MV-4-11 (cell line): ENCODE measurements at places on chromosomes 4 and X.

- DNase-seq, result no peak
Observed at GRCh38 chr4:138616775-138617174, 374.6 kb upstream of the SLC7A11 start.

GRCh38 chrX:153449368-153450113, 3.7 kb upstream of the TREX2 start:
- DNase-seq, result no peak

DNA sequence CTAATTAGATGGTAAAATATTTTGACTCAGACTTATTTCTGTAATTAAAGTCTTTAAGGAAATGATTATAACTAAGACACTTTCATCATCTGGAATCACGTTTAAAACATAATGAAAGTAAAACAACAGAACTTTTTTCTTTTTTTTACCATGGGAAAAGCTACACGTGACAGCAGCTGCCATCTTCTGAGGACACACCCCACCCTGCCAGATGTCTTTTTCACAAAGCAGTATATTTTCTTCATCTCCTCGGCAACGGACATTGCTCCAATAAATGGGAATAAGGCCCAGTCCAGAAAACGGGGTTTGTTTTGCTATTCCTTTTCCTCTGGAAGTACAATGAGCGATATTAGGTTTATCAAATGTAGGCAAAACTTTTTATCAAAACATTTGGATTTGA, 17.5 kb downstream of the PRSS12 start:
- no peak for DNase-seq

DNA sequence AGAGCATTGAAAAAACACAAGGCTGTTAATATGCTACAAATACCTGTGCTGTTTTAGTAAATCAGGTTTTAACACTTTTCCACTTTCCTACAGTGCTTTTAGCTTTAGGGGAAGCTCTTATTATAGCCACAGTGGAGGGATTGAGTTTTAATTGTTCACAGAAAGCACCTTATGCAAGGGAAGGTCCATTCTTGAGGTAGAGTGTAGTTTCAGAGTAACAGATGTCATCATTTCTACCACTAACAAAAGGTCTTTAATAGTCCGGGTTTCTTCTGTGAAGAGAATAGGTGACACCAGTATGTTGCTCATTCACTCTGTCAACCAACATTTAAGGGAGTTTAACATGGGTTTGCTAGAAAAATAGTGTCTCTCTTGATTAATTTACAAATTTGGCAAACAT, 104.4 kb downstream of the STIM2 start:
- no peak for DNase-seq

- DNase-seq, result no peak
Observed at GRCh38 chr4:82480771-82481505, 50.5 kb downstream of the ENOPH1 start.

DNA sequence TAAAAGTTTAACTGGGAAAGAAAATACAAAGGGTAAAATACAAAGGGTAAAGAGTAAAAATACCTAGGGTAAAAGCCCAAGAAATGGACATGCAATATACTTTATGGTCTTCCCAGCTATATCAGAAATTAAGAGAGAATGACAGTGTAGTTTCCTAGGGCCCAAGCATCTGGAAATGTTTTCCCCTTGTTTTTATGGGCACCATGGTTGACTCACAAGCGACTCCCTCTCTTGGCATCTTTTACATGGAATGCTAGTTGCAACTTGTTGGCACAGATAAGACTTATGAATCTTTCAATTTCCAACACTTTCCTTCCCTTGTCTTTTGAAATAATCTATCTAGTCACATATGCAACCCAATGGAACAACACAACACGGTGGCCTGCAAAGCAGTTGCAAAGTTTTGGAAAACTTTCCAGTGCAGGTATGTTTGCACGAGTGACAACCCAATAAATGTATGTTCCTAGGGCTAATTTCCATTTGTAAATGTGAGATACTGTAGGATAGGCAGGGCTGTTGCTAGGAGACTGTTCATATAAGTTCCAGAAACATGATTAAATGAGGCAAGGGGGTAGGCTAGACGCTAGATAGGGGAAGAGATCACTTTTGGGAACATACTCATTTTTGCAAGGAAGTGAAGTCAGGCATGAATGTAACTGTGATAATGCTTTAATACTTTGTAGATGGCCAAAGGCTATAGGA, 36.4 kb upstream of the CWH43 start:
- no peak for DNase-seq

- DNase-seq, result peak; percentile 18
Observed at GRCh38 chrX:34546366-34546765, 110.7 kb downstream of the TMEM47 start.

DNA sequence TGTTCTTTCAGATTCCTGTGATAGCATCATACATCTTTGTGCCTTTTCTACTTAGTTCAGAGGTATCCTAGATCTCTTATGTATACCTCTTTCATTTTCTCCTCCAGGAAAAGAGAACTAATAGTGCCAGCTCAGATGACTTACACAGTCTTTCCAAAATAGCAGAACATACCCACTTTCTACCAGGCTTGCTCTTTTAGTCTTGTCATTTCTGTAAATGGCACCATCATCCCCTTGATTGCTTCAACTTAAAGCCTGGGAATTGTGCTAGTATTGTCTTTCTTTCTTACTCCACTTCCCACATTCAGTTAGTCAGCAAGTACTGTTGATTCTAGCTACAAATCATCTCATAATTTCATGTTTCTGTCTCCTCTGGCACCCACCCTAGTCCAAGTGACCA, 5.1 kb downstream of the APEX2 start:
- no peak for DNase-seq

- DNase-seq, result no peak
Observed at GRCh38 chrX:25143596-25143995, 127.8 kb upstream of the ARX start.

DNA sequence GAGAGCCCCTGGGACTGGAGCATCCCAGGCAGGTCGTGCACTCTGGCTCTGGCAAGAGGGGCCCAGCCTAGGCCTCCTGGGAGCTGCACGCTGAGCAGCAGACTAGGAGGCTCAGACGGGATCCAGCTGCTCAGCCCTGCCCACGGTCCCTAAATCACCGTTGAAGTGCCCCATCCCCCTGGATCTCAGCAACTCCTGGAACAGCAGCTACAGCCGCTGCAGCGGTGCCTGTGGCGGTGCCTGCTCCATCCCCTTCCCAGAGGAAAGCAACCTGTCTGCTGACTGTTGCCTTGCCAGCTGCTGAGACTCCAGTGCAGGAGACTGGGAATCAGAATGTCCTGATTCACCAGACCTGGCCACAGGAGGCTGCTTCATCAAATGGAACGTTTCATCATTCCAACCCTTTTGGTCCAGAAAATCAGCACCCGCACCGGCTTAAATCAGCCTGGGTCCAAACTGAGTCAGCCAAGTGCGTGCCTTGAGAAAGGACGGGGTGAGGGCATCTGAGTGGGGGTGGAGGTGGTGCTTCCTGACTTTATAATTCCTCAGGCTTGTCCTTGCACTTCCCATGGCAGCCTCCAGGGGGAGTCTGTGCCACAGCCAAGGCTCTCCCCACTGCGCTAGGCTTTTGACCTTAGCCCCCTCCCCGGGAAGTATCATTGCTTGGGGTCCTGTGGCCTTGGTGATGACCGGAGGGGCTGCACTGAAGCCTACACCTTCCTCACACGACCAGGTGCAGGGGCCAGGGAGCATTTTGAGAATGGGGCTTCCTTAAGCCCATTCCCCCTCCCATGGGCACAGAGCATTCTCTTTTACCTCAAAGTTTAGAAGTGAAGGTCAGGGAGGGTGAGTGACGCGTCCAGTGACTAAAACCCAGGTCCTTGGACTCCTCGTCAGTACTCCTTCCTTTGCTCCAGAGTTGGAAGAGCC, 6.5 kb downstream of the ZNF185 start:
- peak; percentile 20 for DNase-seq

GRCh38 chr4:81751531-81752289, 280.0 kb upstream of the RASGEF1B start:
- no peak for DNase-seq

DNA sequence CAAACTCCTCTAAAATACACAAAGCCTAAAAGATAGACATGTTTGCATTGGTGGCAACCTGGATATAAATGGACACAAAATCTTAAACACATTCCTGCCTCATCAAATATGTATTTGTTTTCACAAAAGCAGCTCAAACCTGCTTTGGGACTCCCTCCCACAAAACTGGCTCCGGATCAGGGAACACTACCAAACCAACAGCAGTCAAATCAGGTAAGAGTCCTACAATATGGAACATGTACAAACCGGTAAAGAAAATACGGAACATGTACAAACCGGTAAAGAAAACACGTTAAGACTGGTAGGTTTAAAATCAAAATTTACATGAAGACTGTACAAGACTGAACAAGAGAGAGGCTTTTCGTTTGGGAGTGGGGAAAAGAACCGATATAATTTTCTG, 4.3 kb downstream of the AMTN start:
- no peak for DNase-seq

- no peak for DNase-seq
Observed at GRCh38 chr4:164408831-164409230, 345.1 kb upstream of the SMIM31 start.

- DNase-seq, result no peak
Observed at GRCh38 chr4:17701882-17702281, 79.5 kb downstream of the FAM184B start.

- DNase-seq, result peak; percentile 90
Observed at GRCh38 chr4:184384056-184384809, 90.1 kb downstream of the IRF2 start.

DNA sequence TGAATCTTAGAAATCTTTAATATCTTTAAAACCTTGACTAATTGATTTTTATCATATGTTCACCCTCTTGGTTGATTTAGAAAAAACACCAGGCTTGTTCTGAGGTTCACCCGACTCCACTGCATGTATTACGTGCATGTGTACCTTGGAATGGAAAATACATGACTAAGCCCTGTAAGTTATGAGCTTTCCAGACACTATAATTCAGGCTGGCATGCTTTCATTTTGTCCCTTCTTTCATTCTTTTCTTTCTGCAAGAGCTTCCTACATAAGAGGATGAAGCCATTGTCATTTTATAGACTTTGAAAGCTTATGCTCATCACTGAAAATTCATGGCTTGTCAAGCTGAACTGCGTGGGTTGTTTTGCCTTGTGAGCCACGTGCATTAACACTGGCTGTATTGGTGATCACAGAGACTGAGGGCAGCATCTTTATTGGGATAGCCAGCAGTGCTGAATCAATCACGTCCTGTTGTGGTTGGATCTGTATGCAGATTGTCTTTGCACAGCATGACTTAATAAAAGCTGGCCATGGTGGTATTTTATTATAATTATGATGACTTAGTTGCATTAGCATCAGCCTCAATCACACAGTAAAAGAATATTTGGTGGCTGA, 141.9 kb downstream of the SLIT2 start:
- no peak for DNase-seq

- no peak for DNase-seq
Observed at GRCh38 chr4:84875636-84876371, 90.7 kb downstream of the WDFY3 start.

- peak; percentile 49 for DNase-seq
Observed at GRCh38 chr4:138680989-138681604, 334.5 kb upstream of the NOCT start.

DNA sequence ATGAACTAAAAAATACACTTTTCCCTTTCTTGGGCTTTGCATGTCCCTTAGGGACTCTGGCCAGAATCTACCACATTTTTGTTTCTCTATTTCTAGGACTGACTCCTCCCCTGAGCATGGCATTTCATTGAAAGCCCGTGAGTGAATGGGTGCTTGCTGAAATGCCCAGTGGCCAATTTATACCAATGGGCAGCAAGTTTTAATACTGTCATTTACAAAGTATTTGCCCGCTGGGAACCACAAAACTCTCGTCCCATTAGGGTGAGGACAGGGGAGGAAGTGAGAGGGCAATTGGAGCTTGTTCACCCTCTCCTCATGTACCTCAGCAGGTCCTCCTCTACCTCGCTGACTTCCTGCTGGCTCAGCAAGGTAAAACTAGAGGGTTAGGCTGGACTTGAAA, 1.1 kb downstream of the SRPX2 start:
- no peak for DNase-seq
